MCF 10A (cell line): ENCODE measurements at places on chromosomes 5 and 9.

DNA sequence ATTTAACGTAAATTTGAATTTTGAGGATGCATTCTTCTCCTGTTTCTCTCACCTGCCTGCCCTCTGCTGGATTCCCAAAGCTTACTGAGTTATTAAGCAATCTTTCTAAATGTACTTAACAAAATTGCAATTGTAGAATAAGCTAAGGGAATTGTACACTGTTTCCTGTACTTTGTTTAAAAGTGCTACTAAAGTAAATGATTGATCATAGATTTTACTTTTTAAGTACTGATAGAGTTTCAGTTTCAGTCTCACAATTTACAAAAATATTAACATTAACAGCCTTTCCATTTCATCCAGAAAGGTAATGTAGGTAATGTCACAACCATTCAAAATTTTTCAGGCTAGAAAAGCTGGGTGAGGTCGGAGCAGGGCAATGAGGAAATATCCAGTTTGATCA, 4.8 kb upstream of the RANBP17 start:
- no peak for DNase-seq

GRCh38 chr5:159211729-159212174, 2.4 kb upstream of the RNF145 start:
- no peak for DNase-seq

GRCh38 chr5:108919591-108920326, 172.1 kb downstream of the FER start:
- DNase-seq: no peak

GRCh38 chr9:118578467-118578866, 790.8 kb downstream of the BRINP1 start:
- peak; percentile 53 for DNase-seq

- no peak for DNase-seq
These were observed 36.8 kb downstream of the LIX1 start for GRCh38 chr5:97105501-97106215.

DNA sequence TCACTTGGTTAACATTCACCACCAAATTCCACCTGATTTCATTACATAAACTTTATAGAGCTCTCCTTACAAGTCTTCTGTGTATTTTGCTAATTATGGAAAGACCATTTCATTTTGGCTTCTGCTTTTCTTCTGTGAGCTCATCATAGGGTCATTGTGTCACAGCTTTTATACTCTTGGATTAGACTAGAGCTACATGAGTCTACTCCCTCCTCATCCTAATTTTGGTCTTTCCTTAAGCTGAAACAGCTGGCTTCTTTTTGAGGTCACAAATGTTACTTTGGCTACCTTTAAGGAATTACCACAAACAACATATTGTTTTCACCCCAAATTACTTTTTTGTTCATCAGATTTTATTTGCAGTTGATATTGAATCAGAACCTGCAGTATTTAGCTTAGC, 103.0 kb downstream of the NPR3 start:
- DNase-seq: no peak

DNA sequence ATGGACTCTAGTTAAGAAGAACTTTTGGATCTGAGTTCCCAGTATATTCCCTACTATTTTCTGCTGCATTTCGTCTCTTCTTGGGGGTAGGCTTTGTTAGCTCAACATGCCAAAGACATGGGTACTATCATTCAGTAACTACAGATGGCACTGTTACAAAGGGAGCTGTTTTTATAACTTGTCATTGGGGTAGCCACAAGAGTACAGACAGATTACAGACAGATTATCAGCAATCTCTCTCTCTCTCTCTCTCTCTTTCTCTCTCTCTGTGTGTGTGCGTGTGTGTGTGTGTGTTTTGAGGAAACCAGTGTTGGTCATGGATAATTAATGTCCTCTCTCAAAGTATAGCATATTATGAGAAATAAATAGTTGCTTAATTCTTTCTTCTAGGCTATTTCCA, 116.1 kb downstream of the WDR70 start:
- DNase-seq: peak; percentile 13

DNA sequence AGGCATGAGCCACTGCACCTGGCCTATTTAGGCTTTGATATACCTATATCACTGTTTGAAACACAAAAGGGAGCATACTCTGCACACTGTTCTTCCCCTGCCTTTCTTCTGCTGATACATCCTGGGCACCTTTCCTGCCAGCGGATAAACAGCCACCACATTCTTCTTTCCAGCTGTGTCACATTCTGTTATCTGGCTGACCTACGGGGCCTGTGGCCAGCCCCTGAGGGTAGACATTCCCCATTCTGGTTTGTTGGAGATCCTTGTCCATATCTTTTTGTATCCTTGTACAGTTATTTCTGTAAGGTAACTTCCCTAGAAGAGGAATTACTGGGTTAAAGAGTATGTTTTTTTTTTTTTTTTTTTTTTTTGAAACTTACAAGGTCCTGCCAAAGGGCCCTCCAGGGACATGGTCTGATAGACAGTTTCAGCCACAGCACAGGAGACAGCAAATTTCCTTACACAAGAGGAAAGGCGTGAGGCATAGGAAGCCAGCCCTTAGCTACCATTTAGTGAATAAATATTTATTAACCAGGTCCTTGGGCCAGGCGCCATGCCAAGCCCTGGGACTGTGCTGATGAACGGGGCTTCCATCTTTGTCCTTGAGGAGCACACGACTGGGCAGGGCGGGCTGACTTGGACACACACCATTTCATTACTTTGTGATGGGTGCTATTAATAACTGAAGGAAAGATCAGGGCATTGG, 57.8 kb downstream of the ERGIC1 start:
- DNase-seq: no peak

GRCh38 chr5:136106351-136107031, 26.2 kb upstream of the SMAD5 start:
- no peak for DNase-seq

- DNase-seq: no peak
These were observed 218.1 kb upstream of the NREP start for GRCh38 chr5:111975133-111975532.

DNA sequence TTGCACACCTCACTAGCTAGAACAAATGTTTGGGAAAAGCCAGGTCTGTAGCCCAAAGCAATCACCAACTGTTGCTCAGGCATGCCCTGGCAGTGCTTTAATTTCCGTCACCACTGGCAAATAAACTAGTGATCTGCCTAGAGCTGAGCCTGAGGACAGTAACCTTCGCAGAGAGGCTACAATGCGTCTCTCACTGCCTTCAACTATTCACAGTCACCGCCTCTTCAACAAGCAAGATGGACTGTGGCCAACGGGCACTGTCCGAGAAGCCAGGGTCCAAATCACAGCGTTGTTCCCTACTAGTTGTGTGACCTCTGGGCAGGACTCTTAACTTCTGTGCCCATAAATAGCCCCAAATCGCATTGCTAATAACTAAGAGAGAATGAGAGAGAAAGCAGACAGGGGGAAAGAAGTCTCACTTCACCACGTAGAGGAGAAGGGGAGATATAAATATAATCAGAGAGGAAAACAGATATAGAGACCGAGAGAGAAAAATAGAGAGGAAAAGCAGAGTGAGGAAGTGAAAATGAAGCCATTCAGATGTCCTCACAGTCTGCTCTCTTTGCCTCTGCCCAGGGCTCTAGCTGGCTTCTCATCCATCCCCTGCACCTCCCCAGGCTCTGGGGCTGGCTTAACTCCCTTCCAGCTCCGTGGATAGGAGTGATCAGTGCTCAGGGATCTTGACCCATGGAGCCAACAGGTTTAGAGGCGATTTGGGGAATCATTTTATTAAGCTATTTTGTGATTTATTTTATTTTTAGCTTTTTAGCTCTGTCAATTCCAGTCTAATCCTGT, 157.9 kb downstream of the ZDHHC21 start:
- no peak for DNase-seq

DNA sequence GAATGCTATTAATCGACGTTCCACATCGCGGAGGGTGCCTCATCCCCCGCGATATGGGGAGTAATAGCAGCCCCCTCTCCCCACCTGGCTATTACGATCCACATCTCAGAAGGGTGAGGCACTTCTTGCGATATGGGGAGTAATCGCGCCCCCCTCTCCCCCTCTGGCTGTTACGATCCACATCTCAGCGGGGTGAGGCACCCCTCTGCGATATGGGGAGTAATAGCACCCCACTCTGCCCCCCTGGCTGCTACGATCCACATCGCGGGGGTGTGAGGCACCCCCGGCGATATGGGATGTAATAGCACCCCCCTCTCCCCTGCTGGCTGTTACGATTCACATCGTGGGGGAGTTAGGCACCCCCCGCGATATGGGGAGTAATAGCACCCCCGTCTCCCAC, 128.5 kb downstream of the TMEM38B start:
- no peak for DNase-seq

DNA sequence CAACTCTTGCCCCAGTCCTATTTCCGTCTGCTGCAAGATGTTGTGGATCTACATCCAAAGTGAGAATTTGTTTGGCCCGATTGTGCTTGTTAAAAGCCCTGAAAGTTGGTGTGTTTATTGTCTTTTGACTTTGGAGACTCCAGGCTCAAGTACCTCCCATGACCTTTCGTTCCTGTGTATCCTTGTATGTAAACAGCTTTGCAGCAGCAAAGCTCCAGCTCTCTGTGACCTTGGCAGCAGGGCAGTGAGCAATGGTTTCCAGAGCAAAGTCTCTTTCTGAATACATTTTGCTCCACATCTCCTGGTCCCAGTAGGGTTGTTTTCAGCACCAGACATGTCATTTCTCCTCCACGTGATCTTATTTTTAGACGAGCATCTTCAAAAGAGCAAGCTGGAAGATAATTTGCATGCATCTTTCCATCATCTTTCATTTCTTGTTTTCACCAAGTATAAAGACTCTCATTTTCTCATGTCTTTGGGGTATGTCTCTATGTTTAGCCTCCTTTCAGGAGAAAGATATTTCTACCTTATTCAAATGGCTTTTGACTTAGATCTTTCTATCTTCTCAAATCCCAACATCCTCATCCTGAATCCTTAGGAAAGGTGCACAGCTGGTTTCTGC, 68.1 kb upstream of the ERCC6L2 start:
- DNase-seq: no peak
